ENCODE measurements at places on chromosomes 2 and 18.

- no peak for DNase-seq
These were observed 151.5 kb upstream of the MAP3K20 start for GRCh38 chr2:172924097-172924660.

GRCh38 chr2:12727641-12728040 lies 10.9 kb downstream of the TRIB2 start:
- DNase-seq, result no peak

DNA sequence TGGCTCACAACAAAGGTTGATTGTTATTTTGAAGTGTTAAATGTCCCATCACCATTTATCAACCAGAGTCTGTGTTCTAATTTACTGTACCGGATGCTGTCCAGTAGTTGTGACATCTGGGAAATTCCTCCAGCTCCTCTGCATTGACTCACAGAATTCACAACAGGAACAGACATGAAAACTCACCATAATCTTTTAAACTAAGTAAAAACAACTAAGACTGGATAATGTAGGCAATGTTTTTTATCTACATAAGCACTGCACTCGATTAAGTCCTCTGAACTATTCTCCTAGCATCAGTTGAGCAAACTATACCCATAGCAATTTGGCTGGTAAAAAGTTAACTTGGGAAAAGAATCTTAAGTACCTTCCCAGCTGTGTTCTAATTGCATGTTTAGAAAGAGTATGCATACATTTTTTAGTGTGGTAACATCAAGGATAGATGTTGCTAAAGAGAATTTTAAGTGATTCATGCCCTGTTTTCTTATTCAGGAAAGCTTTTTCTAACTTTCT lies 42.9 kb upstream of the MYO1B start:
- no peak for DNase-seq

GRCh38 chr2:161422816-161423403 lies 6.8 kb downstream of the TBR1 start:
- no peak for DNase-seq

DNA sequence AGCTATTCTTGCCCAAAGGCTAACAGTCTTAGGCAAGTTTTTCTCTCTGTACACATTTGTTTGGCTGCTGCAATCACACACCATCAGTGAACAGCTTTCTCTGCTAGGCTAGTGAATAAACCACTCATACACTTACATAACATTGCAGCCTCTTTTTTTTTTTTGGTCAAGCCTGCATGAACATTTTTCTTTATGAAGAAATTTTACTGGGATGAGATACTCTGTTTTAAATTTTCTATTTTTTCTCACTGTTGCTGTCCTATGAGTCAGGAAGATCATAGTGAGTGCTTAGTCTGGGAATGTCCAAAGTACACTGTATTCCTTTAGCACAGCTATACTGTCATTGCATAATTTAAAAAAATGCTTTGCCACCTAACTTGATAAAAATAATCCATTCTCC lies 58.5 kb downstream of the ROCK1 start:
- DNase-seq, result peak; percentile 3

GRCh38 chr2:17413036-17413435 lies 105.2 kb downstream of the RAD51AP2 start:
- DNase-seq, result no peak

- DNase-seq, result peak; percentile 8
These were observed 131.6 kb upstream of the MSH6 start for GRCh38 chr2:47651296-47651695.

- no peak for DNase-seq
These were observed 1.7 kb downstream of the SYT4 start for GRCh38 chr18:43275546-43275945.

DNA sequence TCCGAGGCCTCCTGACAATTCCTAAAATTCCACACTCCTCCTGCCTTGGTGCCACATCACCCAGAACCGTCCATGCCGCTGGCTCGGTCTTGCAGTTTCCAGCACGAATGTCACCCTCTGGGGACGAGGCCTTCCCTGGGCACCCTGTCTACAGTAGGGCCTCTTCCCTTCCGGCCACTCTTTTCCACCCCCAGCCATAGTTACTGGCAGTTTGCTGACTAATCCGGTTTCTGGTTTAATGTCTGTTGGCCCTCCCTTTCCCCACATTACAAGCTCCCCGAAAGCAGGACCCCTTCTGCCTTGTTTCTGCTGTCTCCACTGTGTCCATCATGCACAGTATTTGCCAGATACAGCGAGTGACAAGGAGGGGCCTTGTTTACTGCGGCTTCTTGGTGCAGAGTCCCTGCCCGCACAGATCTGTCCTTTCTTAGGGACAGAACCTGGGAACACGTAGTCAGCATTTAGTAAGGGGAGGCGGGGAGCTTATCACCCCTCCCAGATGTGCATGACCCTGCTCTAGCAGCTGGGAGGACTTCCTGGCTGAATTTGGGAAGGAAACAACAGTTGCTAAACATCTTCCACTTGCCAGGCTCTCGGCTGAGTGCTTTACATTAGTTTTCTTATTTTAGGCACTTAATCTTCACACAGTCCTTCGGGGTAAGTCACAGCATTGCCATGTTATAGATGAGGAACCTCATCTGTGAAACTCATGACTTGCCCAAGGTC lies 23.6 kb upstream of the CATIP start:
- no peak for DNase-seq

DNA sequence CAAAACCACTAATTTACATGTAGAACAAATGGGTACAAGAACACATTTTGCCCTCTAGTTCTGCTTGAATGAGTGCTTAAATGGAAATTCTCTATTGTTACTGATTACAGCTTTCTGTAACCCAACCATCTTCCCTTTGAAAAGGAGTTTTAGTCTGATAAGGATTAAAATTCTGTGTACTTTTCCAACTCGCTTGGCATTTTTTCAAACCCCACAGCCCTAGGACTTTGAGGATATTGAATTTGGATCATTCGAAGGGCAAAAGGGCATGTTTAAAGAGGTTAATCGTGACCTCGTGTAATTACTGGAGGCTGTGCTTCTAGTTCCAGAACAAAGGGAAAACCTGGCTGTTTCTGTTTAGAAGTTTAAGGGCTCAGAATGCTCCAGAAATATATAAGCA lies 432.3 kb downstream of the PID1 start:
- DNase-seq, result no peak

DNA sequence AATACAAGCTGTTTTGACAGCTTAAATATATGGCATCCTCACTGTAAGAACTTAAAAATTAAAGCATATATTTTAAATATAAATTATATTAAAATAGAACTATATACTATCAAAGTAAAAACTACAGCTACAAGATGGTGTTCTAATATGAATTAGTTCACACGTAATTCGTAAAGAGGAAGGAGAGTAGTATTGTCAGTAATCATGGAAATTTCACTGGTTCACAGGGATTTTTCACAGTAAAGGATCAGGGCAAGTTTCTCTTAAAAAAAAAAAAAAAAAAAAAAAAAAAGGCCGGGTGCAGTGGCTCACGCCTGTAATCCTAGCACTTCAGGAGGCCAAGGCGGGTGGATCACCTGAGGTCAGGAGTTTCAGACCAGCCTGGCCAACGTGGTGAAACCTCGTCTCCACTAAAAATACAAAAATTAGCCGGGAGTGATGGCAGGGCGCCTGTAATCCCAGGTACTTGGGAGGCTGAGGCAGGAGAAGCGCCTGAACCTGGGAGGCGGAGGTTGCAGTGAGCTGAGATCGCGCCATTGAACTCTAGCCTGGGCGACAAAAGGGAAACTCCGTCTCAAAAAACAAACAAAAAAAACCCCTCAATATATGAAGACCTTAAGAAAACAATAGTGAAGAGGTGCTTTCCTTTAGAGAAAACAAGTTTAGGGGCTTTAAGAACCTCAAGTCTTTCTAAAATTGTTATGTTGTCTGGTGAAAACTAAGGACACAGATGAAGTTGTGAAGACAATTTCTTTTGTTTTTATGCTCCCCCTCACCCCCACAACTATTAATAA lies 32.5 kb downstream of the PNO1 start:
- DNase-seq, result no peak

Measured in brain pericyte (primary cell).